Brain (organoid and tissue), 16 donors: ENCODE measurements at places on chromosomes 12 and 14.
A peak's percentile ranks its signal among the peaks of the same experiment; 100 is the strongest.

DNA sequence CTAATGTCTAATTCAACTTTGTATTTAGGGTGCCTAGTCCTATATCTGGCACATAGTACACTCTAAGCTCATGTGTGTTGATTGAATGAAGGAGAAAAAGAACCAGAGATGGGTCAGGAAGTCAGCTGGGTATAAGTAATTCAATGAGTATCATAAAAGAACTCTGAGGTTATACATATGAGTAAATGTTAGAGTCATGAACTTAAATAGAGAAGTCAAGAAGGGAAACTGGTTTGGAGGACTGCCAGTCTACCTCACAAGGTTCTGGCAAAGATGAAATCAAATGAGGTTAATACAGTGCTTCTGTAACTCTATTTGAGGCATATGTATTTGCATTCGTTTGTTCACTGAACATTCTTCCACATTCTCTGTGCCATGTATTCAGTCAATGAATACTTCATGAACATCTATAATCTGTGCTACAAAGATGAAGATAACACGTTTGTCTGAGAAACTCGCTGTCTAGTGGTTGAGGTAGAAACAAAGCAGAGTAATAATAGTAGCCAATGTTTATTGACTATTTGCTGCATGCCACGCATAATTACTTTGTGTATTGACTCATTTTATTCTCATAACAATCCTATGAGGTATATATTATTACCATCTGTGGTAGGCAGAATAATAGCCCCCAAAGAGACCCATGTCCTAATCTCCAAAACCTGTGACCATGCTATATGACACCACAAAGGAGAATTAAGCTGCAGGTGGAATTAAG lies 88.9 kb downstream of the PTGER2 start:
- no peak for DNase-seq

- DNase-seq: no peak
Measured at GRCh38 chr14:45633220-45633984, 380.4 kb upstream of the MIS18BP1 start.

DNA sequence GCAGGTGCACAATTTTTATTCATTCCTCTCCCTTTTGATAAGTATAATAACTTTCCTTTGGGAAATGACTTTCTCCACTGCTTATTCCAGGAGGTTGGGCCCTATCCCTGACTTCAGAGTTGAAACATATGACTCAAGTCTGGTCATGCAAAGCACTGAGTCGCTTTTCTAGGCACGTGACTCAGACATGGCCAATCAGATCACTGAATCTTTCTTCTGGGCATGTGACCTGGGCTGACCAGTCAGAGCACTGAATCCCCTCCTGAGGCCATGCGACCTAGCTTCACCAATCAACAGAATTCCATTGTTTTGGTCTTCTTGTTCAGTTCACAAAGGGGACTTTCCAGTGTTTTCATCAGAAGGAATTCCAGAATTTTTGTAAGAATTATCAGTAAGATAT lies 377.1 kb upstream of the KITLG start:
- DNase-seq: no peak

GRCh38 chr12:61871485-61871810 lies 388.8 kb upstream of the USP15 start:
- peak; percentile 82 for DNase-seq

GRCh38 chr12:5371631-5372030 lies 60.3 kb upstream of the NTF3 start:
- DNase-seq: no peak

DNA sequence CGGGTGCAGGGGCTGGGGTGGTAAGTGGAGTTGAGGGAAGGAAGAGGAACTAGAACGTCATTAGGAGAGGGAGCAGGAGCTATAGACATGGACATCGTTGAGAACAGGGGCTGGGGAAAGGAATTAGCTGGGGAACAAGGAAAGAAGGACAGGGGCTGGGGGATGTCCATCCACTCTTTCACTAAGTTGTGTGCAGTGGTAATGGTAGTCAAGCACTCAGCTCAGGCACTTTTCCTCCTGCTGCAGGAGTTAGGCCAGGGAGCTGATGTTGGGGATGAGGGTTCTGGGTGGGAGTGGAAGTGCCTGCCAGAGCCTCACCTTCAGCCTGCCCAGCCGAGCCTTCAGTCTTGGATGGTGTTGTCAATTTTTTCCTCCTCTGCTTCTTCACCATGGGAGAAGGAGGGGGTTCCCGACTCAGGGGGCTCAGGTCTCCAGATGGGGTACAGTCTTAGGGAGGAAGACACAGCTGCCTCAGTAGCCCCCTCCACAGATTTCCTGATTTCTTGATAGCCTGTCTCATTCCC lies 9.2 kb downstream of the AGAP2 start:
- no peak for DNase-seq

DNA sequence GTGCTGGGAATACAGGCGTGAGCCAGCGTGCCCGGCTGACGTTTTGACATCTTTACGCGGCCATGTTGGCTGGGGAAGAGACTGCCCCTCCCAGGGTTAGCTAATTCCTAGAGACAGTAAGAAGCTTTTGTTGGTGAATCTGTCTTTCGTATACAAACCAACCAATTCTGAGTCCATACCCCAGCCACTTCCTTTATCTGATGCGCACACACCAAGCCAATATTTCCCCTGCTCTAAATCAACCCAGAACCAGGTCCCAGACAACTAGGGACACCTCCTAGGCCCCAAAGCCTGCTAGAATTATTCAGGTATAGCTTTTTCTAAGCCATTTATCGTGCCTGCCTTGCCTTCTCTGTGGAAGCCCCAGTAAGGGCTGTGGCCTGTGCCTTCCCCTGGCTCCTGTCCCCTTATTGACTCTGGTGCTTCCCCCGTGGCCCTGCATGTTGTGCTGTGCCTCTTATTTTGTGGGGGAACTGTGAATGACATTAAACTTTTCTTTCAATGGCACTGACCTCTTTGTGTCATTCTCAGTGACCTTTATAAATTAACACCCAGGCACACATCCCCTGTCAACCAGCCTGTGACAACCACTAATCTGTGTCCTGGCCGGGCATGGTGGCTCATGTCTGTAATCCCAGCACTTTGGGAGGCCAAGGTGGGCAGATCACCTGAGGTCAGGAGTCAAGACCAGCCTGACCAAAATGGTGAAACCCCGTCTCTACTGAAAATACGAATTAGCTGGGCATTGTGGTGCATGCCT lies 10.7 kb upstream of the EVL start:
- no peak for DNase-seq

DNA sequence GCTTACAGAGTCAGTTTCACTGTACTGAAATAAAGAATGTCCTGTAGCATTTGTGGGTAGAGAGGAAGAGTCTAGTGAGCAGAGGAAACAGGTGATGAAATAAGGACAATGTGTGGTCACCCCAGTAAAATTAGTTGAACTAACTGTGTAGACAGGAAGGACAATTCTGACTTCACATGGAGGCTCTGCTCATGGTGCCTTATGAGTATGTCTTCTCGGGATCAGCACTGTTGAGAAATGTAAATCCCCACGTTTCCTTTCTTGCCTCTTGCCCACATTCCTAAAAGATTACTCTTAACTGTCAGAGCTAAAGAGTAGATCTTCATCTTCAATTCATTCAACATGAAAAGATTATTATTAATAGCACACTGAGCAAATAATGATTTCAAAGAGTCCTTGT lies 113.2 kb upstream of the FLRT2 start:
- no peak for DNase-seq

DNA sequence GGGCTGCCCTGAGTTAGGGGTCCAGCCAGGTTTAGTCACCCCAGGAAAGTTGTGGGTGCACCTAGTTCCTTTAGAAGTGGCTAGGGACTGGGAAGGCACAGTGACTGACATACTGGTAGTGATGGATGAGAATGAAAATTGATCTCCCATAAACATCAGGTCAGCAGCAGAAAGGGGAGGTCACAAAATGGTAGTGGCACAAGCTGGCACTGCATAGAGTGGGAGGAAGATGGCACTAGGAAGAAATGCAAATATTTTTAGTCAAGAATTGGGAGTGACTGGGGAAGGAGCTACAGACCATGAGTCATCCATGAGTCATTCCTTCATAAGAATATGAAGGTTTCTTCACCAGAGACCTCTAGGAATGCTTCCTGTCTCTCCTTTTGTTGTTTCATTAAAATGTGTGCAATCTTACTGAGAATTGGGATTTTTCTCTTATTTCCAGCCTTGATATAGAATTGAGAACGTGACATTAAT lies 198.3 kb upstream of the AMIGO2 start:
- DNase-seq: no peak

DNA sequence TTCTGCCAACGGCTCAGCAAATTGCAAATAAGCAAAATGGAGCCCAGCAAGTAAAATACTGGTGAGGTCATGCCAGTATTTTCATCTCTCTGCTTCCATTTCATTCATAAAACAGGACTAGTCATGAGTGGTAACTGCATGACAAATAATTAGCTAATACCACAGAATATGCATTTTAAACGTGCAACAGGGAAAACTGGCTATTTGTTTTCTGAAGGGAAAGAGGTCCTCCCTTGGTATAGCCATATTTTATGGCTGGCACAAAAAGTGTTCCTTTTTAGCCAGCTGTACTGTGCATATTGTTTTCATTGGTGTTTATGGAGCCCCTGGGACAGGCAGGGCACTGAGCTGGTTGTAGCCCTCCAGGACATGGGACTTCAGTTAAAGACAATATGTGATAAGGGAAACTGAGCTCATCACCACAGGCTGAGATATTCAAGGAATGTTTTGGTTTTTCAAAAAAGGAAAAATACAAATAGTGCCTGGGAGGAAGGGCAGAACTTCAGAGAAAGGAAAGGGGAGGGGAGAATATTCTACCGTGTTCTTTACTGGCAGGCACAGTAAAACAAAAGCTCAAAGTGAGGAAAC lies 26.1 kb upstream of the FOXN3 start:
- DNase-seq: no peak

- DNase-seq: no peak
Measured at GRCh38 chr12:47762850-47763465, 4.3 kb upstream of the RAPGEF3 start.
